ENCODE measurements at places on chromosomes 5 and 9. TPM values are rescaled to one million over a fixed set of nuclear protein-coding genes. Genes with fewer than 3 reads are reported as not detected.

DNA sequence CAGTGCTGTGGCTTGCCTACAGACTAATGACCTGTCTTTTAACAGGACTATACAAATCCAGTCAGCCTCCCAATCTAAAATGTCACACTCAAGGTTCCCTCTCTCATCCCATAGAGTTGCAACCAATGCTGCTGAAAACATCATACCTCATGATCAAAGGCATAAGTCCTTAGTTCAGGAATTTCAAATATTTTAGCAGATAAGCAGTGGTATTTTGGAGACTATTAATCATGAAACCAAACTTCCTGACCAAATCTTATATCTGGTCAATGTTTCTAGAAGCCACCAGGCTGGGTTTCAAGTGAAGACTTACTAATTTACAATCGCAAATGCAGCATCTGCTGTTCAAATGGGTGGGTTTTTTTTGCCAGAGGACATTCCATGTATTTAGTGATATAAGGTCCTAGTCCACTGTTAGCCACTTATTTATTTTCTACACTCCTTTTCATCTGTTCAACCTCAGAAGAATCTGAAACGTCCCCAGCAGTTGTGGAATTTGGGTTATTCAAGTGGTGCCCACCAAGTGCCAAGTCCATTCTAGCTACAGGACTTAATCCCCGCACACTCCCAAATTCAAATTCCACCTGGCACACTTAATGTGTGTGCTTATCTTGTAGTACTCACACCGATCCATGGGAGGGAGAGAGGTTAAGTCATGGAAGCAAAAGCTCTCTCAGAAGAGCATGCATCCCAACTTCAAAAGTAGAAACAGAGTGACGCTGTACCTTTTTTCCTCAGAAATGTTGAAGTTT, 5.8 kb downstream of the TAS2R1 start:
- no peak overlapping the region for H3K4me3 ChIP-seq
- no peaks in the 10 kb centered on the region for H3K4me1 ChIP-seq
- no peak for DNase-seq

DNA sequence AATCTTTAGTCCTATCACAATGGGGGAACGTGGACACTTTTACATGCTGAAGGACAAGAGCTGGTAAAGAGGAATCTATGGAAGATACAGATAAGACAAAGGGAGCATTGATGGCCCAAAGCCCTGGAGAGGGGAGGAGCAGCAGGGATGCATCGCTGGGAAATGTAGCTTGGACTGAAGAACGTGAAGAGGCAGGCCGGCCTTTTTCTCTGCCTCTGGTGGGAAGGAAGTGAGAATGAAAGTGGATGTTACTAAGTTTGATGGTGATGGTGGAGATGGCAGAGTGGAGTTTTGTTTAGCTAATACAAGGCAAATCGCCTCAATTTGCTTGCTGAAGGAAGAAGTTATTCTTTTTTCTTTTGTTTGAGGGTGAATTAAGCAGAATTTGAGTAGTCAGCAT, 124.6 kb upstream of the TAF11L2 start:
- H3K27me3 ChIP-seq = no peaks in the 10 kb centered on the region
- H3K4me3 ChIP-seq = no peak overlapping the region
- H3K27ac ChIP-seq = no peak overlapping the region
- H3K36me3 ChIP-seq = no peaks in the 10 kb centered on the region
- H3K4me1 ChIP-seq = no peaks in the 10 kb centered on the region

- no peak overlapping the region for H3K27ac ChIP-seq
- no peaks in the 10 kb centered on the region for H3K27me3 ChIP-seq
- no peaks in the 10 kb centered on the region for H3K4me1 ChIP-seq
- peak; percentile 86 for DNase-seq
Observed at GRCh38 chr5:170225326-170226128, 7.3 kb upstream of the C5orf58 start.

DNA sequence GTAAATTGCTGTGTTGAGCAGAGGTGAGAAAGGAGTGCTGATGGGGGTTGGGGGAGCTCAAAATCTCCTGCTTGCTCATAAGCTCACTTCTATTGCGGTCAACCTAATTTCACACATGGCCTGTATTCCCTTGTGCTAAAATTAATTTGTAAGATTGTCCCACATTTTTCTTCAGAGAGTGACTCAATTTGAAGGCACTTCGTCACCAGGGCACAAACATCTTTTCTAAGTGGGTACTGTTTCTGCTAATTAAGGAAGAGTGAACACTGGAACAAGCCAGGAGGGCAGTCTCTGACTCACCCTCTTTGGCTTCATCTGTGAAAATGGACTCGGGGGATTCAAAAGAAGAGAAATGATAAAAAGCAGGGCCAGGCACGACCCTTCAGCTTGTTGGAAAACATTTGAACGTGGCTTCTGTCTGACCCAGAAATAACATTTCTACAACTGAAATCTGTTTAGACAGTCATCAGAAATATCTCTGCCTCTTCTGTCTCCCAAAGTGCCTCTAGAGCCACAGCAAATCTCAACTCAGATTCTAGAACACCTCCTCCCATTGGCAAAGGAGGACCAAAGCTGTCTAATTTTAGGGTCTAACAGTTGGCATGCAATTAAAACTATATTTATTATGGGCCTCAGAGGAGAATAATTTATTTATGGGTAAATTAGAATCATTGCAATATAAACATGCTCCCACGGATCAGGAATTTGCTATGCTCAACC, 49.8 kb downstream of the FEM1C start:
- no peak overlapping the region for H3K27ac ChIP-seq
- H3K4me3 ChIP-seq = no peak overlapping the region
- H3K36me3 ChIP-seq = no peaks in the 10 kb centered on the region
- H3K4me1 ChIP-seq = no peaks in the 10 kb centered on the region
- H3K27me3 ChIP-seq = no peaks in the 10 kb centered on the region

DNA sequence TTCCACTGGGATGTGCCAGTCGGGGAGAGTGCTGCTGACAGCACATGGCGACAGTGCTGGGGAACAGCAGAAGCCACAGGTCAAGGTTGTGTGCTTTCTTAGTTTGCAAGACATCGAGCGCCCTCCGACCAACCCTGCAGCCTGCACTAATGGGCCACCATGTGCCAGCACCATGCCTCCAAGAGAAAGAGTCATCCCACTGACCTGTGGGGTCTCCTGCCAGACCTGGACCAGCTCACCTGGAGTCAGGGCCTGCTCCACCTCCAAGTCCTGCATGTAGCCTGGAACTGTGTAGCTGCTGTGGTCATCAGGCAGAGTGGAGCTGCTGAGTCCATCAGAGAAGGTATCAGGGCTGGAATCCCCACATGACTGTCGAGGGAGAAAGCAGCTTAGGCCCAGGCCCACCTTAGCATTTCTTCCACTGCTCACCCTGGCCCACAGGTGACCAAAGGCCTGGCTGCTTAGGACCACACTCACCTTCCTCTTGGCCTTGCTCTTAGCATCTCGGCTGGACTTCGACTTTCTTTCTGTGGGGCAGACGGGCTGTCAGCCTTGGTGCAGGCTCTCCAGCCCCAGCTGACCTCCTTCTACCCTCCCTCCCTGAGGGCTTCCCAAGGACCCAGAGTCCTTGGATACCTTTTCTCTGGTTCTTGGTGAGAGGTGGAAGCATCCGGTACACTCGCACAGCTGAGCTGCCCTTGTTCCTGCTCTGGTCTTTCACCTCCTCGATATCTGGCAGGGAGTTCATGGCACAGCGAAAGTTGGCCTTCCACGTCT, 4.1 kb downstream of the IRF1 start:
- H3K36me3 ChIP-seq = peaks cover 41% of the 10 kb centered on the region
- DNase-seq = peak; percentile 56
- peaks cover 45% of the 10 kb centered on the region for H3K4me1 ChIP-seq
- H3K4me3 ChIP-seq = peak overlapping the region; percentile 12
- no peaks in the 10 kb centered on the region for H3K27me3 ChIP-seq

Gene ZNF454
- 2.9 TPM for total RNA-seq

Data from sigmoid colon (tissue), 7 donors.